ENCODE measurements at places on chromosomes 7 and 10. TPM values are rescaled to one million over a fixed set of nuclear protein-coding genes. Genes with fewer than 3 reads are reported as not detected.

DNA sequence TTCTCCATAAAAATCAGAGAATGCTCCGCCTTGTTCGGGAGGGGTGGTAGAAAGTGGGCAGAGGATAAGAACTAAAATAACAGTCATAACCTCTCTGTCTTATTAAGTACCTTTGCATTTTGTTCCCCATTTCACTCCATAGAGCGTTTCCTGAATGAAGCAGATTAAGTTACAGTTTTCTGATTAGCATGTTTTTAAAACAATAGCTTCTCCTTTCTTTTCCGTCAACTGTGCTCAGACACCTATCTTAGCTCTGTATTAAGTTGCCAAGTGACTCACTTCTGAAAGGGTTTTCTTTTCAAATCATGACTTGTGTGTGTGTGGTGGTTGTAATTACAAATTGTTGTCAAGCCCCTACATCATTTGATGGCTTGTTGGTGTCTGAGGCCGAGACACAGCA lies 1.4 kb downstream of the HABP2 start:
- no peak for DNase-seq

RBP4 gene
- polyA plus RNA-seq: 8.7 TPM

LIPM gene
- not detected for polyA plus RNA-seq

- DNase-seq: no peak
Observed at GRCh38 chr10:97571622-97572021, 957 bp upstream of the ANKRD2 start.

- DNase-seq: no peak
Observed at GRCh38 chr10:55786461-55787050, 574.5 kb downstream of the ZWINT start.

LRMDA gene
- 11.5 TPM for polyA plus RNA-seq

DNA sequence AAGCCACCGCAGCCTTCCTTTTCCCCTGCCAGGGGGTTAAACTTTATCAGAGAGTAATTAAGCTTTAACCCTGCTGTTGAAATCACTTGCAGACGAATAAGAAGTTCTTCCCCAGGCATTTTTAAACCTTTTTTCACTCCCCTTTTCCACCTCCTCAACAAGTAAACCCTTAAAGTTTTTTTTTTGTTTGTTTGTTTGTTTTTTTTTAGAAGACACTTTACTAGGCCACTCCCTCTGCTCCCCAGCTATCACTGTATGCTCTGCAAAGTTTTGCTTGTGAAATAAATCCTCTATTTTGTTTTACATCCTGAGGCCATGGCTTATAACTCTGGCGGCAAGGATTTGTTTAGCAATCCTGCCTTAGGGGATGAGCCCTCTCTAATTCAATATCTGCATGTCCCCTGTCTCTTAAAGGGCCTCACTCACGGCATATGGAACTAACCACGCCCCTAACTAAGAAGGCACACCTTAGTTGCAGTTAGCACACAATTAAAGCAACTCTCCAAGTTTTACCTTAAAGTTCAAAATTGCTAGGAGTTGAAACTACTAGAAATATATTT lies 1354.7 kb upstream of the LRRTM3 start:
- no peak for DNase-seq
